DMS79 (cell line): ENCODE measurements at places on chromosomes 4 and X.

DNA sequence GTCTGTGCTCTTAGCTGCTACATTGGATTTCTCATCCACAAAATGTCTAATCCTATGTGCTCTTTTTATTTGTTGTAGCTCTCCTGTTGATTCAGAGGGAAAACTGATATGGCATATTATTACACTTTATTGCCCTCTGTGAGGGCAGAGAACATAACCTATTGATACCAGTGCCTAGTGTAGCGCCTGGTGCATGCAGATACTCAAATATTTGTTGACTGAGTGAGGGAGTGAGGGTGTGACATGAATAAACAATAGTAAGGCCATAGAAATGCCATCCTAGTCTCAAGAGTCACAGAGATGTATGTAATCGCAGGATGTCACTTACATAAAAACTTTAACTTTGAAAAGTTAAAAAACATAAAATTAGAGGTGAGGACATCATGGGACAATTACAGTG lies 159.1 kb downstream of the SHROOM3 start:
- DNase-seq, result no peak

- DNase-seq, result peak; percentile 20
Observed at GRCh38 chrX:71652405-71652804, 14.9 kb upstream of the LOC101059915 start.

- DNase-seq, result no peak
Observed at GRCh38 chrX:107678957-107679740, 50.8 kb downstream of the PRPS1 start.

DNA sequence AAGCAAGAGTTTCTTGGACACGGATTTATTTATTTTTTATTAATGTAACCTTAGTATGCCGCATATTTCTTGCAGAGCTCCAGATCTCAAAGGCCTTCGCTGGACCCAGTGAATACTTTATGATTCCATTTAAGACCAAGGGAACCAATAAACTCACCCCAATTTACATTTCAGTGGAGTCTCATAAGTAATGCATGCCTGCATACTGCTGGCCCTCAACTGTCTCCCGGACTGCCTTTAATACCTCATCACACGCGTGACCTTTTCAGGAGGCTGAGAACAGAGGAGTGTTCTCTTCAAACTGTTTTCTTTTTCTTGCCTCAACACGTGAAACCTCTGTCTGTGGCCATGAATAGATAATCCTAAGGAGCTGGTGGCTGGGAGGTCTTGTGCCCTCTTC lies 240.9 kb downstream of the STIM2 start:
- DNase-seq, result no peak

DNA sequence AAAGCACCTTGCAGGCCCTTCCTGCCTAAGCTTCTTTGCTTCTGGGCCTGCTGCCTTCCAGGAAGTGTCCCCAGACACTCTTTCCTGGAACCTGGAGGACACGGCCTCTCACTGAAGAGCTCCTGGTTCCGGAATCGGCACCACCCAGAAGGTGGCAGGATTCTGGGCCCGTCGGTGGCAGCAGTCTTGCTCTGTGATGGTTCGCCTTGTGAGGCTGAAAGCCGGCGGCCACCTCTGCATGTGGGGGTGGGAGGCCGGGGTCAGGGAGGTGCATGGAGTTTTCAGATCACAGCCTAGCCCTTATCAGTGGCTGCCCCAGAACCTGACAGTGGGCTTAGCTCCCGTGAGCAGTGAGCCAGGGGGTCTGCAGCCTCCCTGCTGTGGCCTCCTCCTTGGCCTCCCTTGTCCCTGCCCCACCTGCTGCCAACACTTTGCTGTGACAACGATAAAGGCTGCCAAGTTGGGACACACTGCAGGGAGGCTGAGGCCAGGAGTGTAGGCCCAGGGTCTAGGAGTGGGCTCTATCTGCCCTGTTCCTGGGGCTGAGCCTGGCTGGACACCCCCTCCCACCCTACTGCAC lies 30.8 kb upstream of the GPR78 start:
- no peak for DNase-seq

GRCh38 chr4:37827802-37828321 lies 1.4 kb downstream of the PGM2 start:
- no peak for DNase-seq

DNA sequence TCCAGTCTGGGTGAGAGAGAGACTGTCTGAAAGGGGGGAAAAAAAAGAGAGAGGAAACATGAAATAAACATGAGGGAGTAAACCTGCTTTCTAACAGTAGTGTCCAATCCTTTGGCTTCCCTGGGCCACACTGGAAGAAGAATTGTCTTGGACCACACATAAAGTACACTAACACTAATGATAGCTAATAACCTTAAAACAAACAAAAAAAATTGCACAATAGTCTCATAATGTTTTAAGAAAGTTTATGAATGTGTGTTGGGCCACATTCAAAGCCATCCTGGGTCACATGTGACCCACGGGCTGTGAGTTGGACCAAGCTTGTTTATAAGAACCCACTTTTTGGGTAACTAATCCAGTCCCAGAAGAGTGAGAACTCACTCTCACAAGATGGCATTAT lies 30.3 kb downstream of the PDS5A start:
- no peak for DNase-seq

GRCh38 chrX:150508018-150508417 lies 60.4 kb upstream of the MTM1 start:
- no peak for DNase-seq

GRCh38 chr4:74364652-74365491 lies at the start of gene EREG:
Gene EREG (plus strand): TSS chr4:74365145. CDS start chr4:74365309, 164 bp downstream.
- DNase-seq, result no peak

DNA sequence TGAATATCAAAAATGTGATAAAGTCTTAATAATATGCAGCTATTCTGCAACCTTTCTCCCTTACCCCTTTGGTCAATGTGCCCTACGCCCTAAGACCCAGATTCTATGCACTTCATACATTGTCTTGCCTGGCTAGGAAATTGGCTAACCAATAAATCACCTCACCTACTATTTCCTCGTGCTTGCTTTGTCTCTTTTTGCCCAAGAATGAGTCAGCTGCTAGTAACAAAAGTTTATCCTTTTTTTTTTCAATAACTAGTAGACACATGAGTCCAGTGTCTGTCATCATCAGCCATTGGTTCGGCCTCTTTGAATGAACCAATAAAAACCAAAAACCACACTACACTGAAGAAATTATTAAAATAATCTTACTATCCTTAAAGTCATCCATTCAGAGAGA lies 387.1 kb downstream of the PPP3CA start:
- DNase-seq, result no peak

DNA sequence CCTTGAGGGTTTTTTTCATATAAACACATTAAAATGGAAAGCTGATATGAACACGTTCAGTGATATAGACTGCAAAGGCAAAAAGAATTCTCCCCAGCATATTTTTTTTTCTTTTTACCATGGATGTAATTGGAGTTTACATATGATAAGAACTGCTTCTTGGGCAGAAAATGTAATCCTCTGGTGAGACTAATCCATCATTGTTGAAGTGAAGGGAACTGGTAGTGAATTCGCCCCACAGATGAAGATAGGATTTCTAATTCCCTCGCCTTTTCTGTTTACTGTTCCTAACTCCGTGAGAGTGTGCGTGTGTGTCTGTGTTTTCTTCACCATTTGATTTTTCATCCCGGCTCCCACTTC lies 88.9 kb downstream of the GPR143 start:
- no peak for DNase-seq

DNA sequence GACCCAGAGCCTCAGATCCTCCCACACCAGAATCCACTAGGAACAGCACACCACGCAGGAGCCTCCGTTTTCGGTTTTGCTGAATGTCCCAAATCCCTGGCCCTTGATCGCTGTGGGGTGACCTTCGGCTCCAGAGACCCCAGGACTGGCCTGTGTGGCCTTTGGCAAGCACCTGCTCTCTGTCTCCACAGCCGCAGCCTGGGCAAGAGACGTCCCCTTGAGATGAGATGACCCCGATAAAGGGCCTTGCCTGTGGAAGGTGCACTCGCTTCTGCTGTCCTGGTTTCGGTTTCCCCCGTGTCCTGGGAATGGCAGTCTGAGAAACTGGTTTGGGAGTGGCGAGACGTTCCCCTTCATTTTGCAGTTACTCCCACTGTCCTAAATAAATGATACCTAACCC lies 9.6 kb downstream of the PSAPL1 start:
- DNase-seq, result no peak

DNA sequence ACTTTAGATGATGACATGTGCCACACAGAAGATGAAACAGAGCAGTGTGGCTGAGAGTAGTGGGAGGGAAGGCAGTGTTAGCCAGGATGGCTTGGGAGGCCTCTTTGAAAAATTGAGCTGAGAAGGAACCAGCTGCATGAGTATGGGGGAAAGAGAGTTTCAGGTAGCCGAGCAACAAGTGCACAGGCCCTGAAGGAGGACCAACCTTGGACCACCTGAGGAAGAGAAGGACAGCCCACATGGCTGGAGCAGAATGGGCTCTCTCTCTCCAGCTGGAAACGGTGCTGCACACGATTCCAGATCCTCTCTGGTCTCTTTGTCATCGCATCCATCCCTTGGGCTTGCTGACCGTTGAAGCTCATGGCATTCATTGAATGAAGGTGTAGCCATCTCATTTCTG lies 23.9 kb upstream of the BCOR start:
- no peak for DNase-seq

DNA sequence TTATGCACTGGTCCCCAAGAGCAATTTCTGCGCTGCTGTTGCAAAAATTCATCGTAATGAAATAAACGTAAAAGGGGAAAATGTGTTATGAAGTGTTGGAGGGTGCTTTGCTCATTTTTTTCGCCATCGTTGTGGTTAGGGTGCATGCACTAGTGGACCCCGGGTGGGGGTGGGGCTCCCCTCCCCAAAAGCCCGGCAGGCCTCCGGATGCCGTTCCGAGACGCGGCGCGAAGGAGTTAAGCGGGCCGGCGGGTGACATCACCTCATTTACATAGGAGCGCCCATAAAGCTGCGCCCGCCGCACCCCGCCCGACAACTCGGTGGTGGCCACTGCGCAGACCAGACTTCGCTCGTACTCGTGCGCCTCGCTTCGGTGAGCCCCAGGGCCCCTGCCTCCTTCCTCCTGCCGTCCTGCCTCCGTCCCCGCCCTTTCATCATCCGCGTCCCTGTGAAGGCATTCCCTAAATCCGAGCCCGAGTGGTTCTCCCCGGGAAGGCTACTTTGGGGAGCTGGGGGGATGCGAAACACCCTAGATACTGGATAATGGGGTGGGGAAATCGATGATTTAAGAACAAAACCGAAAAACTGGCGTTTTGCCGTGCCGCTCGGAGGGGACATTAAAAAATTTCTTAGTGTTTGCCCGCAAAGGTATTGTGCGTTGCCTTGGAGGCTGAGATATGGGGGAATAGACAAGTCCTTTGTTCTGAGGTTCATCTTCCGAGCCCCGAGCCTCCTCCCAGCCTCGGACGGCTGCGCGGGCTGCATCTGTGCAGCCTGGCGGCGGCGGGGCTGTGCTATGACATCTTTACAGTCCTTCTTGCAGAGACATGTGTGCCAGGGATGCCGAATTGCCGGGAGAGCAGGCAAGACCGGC lies at the start of gene TMSB4X:
TMSB4X (plus strand) TSS at position 315 of the 874 bp plus-strand sequence.
- peak; percentile 48 for DNase-seq

DNA sequence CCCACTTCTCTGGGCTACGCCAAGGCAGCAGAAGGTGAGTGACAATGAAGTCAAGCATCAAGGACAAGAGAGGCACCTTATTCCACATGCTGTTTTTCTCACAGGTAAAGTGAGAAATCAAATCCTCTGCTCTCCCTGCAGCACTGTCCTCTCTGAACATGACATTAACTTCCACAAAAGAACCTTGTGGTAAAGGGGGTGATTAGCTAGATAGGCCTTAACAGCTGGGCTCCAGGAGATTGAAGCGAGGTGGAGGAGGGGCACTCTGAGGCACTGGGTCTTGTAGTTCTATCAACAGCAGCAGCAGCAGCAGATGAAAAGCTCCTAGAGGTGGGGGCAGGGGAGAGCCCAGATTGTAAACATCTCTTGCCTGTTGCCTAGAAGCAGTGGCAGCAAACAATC lies 96.8 kb upstream of the CXXC4 start:
- no peak for DNase-seq

GRCh38 chrX:71241301-71241700 lies 12.6 kb downstream of the ZMYM3 start:
- no peak for DNase-seq

GRCh38 chr4:52366621-52367020 lies 292.5 kb downstream of the USP46 start:
- DNase-seq, result no peak

DNA sequence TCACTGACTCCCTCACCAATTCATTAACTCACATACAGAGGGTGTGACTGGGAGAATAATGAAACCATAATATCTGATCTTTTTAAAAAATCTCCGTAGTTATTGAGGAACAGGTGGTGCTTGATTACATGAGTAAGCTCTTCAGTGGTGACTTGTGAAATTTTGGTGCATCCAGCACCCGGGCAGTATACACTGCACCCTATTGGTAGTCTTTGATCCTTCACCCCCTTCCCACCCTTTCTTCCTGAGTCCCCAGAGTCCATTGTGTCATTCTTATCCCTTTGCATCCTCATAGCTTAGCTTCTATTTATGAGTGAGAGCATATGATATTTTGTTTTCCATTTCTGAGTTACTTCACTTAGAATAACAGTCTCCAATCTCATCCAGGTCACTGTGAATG lies 1143.8 kb downstream of the PCDH19 start:
- no peak for DNase-seq

- no peak for DNase-seq
Observed at GRCh38 chr4:163866728-163867315, 372.3 kb downstream of the TMA16 start.

- no peak for DNase-seq
Observed at GRCh38 chrX:26295425-26295824, 79.5 kb downstream of the MAGEB5 start.

GRCh38 chr4:172974586-172974985 lies 194.0 kb upstream of the GALNT7 start:
- DNase-seq, result no peak

DNA sequence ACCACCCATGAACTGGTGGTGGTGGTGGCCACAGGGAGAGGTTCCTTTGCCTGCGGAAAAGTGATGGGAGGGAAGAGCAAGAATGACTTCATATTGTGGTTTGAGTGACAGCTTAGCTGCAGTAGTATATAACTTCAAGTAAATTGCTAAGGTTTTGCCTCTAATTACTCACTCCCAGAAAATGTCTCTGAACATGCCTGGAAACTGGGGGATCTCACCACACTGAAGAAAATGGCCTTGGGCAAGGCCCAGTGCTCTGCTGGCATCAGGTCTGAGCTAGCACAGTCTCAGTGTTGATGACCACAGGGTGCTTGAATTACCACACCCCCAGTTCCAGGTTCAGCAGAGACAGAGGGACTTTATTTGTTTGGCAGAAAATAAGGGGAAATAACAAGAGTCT lies 2085.4 kb downstream of the ARAP2 start:
- DNase-seq, result no peak

GRCh38 chr4:33886356-33886755 lies 2358.0 kb downstream of the ARAP2 start:
- DNase-seq, result no peak

DNA sequence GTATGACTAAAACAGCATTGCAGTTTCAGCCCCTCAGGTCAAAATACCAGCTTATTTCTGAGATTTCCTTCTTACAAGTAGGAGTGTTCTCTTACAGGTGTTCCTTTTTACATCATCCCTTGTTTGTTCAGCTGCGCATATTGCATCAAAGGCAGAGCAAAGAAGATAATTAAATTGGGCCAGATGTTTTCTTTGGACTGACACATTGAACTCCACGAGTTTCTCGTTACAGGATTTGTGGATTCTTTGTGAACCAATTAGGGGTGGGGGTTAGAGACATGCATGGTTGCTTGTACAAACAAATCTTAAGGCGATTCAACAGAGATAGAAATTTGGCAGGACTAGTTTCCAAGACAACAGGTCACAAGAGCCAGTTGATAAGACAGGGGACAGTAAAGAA lies 95.7 kb downstream of the SPANXN4 start:
- DNase-seq, result no peak
